ENCODE measurements at places on chromosomes 2 and 18. TPM values are rescaled to one million over a fixed set of nuclear protein-coding genes. Genes with fewer than 3 reads are reported as not detected.

The CD8B gene
- total RNA-seq, result 1.0 TPM

The DHRS9 gene
- total RNA-seq, result 0.91 TPM

The CD302 gene
- total RNA-seq, result 32.8 TPM

The MYO7B gene
- total RNA-seq, result 0.29 TPM

The SERPINB4 gene
- total RNA-seq, result not detected

The GCG gene
- total RNA-seq, result not detected

The RAD51AP2 gene
- total RNA-seq, result not detected

The HOXD3 gene
- 61.2 TPM for total RNA-seq

The SCTR gene
- total RNA-seq, result not detected

The CELF4 gene
- not detected for total RNA-seq

The ACMSD gene
- total RNA-seq, result not detected

The DPP4 gene
- 4.8 TPM for total RNA-seq

The RNF125 gene
- total RNA-seq, result 1.5 TPM

The DES gene
- 2,323 TPM for total RNA-seq

Data from uterus (tissue), 4 donors.